ENCODE measurements at places on chromosomes 6 and 20. TPM values are rescaled to one million over a fixed set of nuclear protein-coding genes. Genes with fewer than 3 reads are reported as not detected.

DNA sequence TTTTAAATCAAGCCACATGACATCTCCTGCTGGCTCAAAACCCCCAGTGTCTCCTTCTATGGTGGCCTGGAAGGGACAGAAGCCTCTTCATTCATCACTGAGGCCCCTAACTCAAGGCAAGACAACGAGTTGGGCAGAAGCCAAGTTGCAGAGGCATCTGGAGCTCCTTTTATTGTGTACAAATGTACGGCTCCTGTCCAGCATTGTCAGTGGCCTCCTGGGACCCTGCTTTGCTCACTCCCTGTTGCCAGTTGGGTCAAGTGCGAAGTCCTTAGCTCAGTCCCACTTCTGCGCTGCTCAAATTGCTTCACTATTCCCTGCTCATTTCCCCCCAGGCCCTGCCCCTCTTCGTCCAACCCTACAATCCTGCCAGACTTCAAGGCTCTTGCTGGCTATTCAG lies 181.2 kb upstream of the PMEPA1 start:
- H3K4me3 ChIP-seq, result no peak overlapping the region
- DNase-seq, result no peak
- no peaks in the 10 kb centered on the region for H3K36me3 ChIP-seq
- no peaks in the 10 kb centered on the region for H3K4me1 ChIP-seq
- no peak overlapping the region for H3K27ac ChIP-seq

DNA sequence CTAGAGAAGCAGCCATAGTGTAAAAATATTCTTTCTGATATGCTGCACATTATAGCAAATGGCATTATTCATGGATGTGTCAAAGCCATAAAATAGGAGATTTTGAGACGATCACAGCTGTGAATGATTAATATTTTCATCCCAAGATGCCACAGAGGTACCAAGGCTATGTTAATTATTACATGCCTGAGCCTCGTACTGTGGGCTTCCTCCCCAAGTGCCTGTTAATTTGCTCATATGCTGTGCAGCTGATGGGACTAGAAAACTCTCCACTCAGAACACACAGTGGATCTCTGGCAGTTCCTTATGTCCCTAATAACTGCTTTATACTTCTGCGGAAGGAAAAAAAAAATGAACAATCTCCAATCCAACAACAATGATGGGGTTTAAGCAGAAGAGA lies 184.9 kb upstream of the TSHZ2 start:
- no peaks in the 10 kb centered on the region for H3K27me3 ChIP-seq
- no peak for DNase-seq
- H3K4me1 ChIP-seq, result no peaks in the 10 kb centered on the region
- no peaks in the 10 kb centered on the region for H3K36me3 ChIP-seq
- no peak overlapping the region for H3K27ac ChIP-seq

GRCh38 chr6:144305985-144306384 lies 20.9 kb downstream of the UTRN start:
- H3K36me3 ChIP-seq, result peaks cover 14% of the 10 kb centered on the region
- DNase-seq, result peak; percentile 74
- peaks cover 35% of the 10 kb centered on the region for H3K4me1 ChIP-seq

GRCh38 chr6:131724114-131724513 lies 13.3 kb upstream of the CTAGE9 start:
- DNase-seq, result no peak
- H3K4me1 ChIP-seq, result no peaks in the 10 kb centered on the region
- no peaks in the 10 kb centered on the region for H3K36me3 ChIP-seq
- H3K27me3 ChIP-seq, result no peaks in the 10 kb centered on the region

DNA sequence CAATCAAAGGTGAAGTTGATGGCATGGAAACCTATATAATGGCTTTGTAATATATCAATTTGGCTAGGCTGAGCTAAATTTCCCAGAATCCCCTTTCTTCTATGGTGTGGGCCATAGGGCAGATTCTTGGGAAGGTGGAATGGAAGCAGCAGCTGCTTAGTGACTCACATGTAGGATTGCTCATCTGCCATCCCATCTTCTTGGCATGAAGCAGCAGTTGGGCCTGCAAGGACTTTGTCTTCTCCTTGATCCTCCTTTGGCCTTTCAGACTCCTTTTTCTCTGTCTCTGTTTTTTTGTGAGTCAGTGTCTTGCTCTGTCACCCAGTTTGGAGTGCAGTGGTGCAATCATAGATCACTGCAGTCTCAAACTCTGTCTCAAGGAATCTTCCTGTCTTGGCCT lies 52.6 kb upstream of the CEP162 start:
- no peaks in the 10 kb centered on the region for H3K36me3 ChIP-seq
- H3K27ac ChIP-seq, result no peak overlapping the region
- no peaks in the 10 kb centered on the region for H3K4me1 ChIP-seq
- H3K27me3 ChIP-seq, result no peaks in the 10 kb centered on the region
- no peak overlapping the region for H3K4me3 ChIP-seq
- DNase-seq, result no peak

- peak overlapping the region; percentile 76 for H3K27ac ChIP-seq
- H3K36me3 ChIP-seq, result no peaks in the 10 kb centered on the region
- H3K4me3 ChIP-seq, result no peak overlapping the region
Measured at GRCh38 chr6:42281570-42281969, 63.9 kb upstream of the MRPS10 start.

DNA sequence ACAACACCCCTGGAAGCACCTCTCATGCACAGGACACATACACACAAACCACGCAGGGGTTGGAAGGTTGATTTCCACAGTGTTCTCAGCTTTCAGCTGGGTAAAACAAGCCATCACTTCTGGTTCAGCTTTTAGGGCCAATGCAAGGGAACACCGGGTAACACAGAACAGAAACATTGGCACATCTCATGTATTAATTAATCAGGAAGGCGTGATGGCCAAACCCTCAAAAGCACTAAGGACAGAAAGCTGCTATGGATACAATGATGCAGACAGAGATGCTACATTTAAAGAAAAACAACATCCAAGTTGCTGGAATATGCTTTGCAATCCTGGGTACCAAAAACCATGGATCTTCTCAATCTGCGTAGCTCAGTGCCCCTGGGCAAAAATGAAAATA lies 104.3 kb upstream of the BEND6 start:
- DNase-seq, result no peak
- no peaks in the 10 kb centered on the region for H3K27me3 ChIP-seq
- no peak overlapping the region for H3K27ac ChIP-seq
- H3K4me1 ChIP-seq, result peaks cover 15% of the 10 kb centered on the region
- no peaks in the 10 kb centered on the region for H3K36me3 ChIP-seq

- H3K27me3 ChIP-seq, result no peaks in the 10 kb centered on the region
- no peak for DNase-seq
Measured at GRCh38 chr20:8364734-8365078, 232.6 kb downstream of the PLCB1 start.

- no peak overlapping the region for H3K4me3 ChIP-seq
- H3K36me3 ChIP-seq, result no peaks in the 10 kb centered on the region
- H3K27ac ChIP-seq, result no peak overlapping the region
- DNase-seq, result no peak
Measured at GRCh38 chr6:141594874-141595273, 537.9 kb upstream of the GJE1 start.

GRCh38 chr20:1283522-1284510 lies 17.7 kb downstream of the SNPH start:
- no peak overlapping the region for H3K4me3 ChIP-seq
- no peak overlapping the region for H3K27ac ChIP-seq
- no peaks in the 10 kb centered on the region for H3K36me3 ChIP-seq
- DNase-seq, result no peak
- H3K27me3 ChIP-seq, result no peaks in the 10 kb centered on the region

DNA sequence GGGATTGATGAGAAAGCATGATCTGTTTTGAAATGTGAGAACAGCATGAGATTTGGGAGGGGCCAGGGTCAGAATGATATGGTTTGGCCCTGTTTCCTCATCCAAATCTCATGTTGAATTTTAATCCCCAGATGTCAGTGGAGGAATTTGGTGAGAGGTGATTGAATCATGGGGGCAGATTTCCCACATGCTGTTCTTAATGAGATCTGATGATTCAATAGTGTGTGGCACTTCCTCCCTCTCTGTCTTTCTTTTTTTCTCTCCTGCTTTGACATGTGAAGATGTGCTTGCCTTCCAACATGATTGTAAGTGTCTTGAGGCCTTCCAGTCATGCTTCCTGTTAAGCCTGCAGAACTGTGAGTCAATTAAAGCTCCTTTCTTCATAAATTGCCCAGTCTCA lies 1060.3 kb upstream of the CITED2 start:
- no peaks in the 10 kb centered on the region for H3K27me3 ChIP-seq
- no peak for DNase-seq
- H3K4me3 ChIP-seq, result no peak overlapping the region
- H3K36me3 ChIP-seq, result no peaks in the 10 kb centered on the region
- H3K4me1 ChIP-seq, result no peaks in the 10 kb centered on the region

The EYS gene
- total RNA-seq, result not detected

The TXLNB gene
- total RNA-seq, result 0.24 TPM

The C6orf163 gene
- 1.8 TPM for total RNA-seq

The HLA-DRB5 gene
- total RNA-seq, result 25.6 TPM

The EPHA7 gene
- total RNA-seq, result not detected
